ENCODE measurements at places on chromosomes 5 and 9. TPM values are rescaled to one million over a fixed set of nuclear protein-coding genes. Genes with fewer than 3 reads are reported as not detected.

PCDHB11 gene
- total RNA-seq = not detected

ZDHHC11B gene
- total RNA-seq = 15.1 TPM

SLC46A2 gene
- total RNA-seq = not detected

ADAMTSL1 gene
- total RNA-seq = not detected

OGN gene
- not detected for total RNA-seq

FOXI1 gene
- 0.28 TPM for total RNA-seq

TAF11L5 gene
- total RNA-seq = not detected

BRINP1 gene
- total RNA-seq = not detected

C9orf153 gene
- 0.66 TPM for total RNA-seq

IL13 gene
- not detected for total RNA-seq

NPR3 gene
- not detected for total RNA-seq

ADAMTS2 gene
- not detected for total RNA-seq
